Right ventricle myocardium inferior (tissue), 1 donor: ENCODE measurements at places on chromosomes 1 and 21. TPM values are rescaled to one million over a fixed set of nuclear protein-coding genes. Genes with fewer than 3 reads are reported as not detected.

- DNase-seq = no peak
Observed at GRCh38 chr1:101652484-101652883, 344.2 kb downstream of the OLFM3 start.

GRCh38 chr1:113219377-113219776, 146.4 kb downstream of the LRIG2 start:
- no peak for DNase-seq

- DNase-seq = no peak
Observed at GRCh38 chr1:235953801-235954200, 87.1 kb upstream of the LYST start.

DNA sequence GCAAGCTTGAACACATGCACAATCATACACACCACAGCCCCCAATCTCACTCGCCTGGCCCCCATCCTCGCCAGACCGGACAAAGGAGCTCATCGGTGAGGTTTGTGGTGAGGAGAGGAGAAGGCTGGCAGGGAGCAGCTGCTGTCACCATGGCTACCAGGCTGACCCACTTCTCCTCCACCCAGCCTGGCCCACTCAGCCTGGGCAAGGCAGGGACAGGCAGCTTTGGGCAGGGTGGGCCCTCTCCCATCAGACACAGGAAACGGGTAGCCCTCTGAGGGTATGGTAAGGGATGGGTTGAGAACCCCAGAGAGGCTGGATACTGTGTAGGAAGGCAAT, 15.9 kb downstream of the RIMS3 start:
- no peak for DNase-seq

Gene CDK11B
- total RNA-seq = 24.0 TPM

Gene ERRFI1
- 12.8 TPM for total RNA-seq
